ENCODE measurements at places on chromosomes 2 and 18. TPM values are rescaled to one million over a fixed set of nuclear protein-coding genes. Genes with fewer than 3 reads are reported as not detected.

GRCh38 chr2:29880084-29880483 lies 41.3 kb downstream of the ALK start:
- no peak for DNase-seq

The SP140L gene
- polyA plus RNA-seq, result 11.4 TPM

DNA sequence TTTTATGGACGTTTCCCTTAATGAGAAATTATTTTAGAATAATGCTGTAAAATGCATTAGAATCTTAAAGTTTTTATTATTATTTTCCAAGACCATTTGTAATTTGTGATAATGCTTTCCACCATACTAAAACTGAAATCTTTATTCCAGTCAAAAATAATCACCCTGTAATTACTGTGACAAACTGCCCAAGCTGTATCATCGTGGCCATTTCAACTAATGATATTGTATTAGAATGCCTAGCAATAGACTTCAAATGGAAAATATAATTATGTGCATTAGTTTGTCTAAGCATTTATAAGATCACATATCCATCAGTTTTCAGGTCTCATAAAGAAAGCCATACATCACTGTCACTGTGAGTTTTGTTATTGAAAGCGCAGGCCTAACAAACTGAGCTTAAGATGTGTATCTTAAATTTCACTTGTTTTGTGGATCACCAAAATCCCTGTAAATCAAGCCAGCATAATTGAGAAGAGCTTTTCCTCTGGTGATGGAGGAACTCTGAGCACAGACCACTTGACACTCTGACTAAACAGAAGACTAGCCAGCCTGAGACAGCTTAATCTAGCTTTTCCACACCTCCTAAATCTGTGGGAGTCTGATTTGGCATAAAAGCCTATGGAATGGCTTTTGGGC lies 1312.2 kb upstream of the ACVR2A start:
- no peak for DNase-seq

DNA sequence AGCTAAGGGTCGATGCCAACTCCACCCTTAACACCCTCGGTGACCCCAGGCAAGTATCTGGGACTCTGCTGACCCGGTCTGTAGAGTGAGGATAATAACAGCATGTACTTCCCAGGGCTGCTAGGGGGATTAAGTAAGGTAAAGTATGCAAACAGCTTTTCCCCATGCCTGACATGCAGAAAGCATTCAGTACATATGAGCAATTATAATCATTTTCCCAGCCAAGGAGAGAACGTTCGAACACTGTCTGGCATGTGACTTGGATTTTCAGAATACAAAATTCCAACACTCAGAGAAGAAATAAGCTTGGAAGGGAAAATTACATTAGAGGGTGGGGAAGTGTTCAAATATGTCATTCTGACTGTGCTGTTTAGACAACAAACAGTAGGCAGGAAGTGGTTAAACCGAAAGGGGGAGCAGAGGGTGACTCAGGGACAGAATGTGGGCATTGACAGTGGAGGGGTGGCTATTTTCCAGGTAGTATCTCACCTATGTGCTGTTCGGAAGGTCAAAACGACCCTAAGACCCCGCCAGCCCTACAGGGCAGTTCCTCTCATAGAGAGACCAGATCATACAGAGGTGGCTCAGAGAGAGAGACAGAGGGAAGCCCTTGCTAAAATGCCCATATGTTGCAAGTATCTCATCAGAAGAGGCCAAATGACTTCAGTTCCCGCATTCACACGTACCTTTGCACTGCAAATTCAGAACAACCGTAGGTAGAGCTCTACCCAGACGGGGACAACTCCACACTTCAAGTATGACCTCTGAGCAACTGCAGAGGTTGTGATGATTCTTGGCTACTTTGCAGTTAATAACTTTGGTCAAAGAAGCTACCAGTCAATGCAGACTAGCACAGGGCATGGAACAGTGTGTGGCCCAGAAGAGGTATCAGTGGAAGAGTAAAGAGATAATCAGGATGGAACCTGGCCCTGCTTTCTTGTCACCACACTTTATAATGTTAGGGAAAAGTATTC lies 14.8 kb downstream of the ASPRV1 start:
- no peak for DNase-seq

The SCG2 gene
- polyA plus RNA-seq, result 1.5 TPM

- no peak for DNase-seq
Measured at GRCh38 chr2:28319118-28320008, 73.3 kb upstream of the FOSL2 start.

GRCh38 chr2:24117902-24118301 lies 5.2 kb downstream of the PFN4 start:
- DNase-seq, result no peak

- no peak for DNase-seq
Measured at GRCh38 chr2:164369366-164369765, 251.9 kb downstream of the GRB14 start.

The SLC23A3 gene
- polyA plus RNA-seq, result 0.53 TPM

DNA sequence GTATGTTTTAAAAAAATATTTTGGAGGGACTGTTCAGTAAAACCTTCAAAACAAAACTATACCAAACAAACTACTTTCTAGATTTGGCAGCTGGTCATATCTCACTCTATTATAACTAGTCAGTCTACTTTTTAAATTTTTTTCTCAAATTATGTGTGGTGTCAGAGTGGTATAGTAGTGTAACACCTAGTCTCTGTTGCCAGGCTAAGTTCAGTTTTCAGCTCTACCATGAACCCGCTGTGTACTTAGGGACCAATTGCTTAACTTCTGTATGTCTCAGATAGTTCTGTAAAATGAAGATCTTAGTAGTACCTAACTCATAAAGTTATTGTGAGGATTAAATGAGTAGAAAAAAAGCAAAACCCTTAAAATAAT lies 54.3 kb downstream of the GPD2 start:
- DNase-seq, result no peak
